Germinal center (tissue), 1 donor: ENCODE measurements at places on chromosomes 12 and 14.

GRCh38 chr12:3366451-3367110 lies 124.4 kb upstream of the PRMT8 start:
- no peak for DNase-seq

DNA sequence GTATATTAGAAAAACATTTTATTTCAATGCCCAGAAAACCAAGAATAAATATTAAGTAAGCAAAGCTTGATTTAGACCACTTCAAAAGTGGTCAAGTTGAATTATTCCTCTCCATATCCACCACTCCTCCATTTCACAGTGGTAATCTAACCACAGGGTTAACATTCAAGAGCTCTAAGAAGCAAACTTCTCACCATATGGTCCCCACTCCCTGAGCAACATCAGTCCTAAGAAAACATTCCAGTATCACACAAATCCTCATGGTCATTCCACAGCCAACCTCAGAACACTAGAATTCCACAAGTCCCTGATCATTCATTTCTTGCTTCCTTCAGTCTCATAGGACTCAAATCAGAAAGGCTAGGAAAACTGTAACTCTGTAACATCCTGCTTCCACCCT lies 47.9 kb downstream of the ST8SIA1 start:
- no peak for DNase-seq

DNA sequence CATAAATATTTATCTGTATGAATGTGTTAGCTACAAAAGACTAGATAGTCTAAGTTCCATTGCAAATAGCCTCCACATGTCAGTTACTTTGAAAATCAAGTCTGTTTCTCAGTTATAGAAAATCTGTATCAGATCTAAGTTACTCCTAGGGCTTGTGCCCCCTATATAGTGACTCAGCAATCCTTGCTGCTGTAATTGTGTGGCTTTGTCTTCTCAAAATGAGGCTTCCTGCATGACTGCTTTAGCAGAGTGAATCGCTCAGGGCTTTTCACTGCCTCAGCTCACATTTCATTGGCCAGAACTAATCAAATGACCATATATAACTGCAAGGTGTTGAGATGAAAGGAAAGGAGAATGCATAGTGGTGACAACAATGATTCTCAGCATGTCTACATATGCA lies 552.2 kb upstream of the STXBP6 start:
- no peak for DNase-seq

- DNase-seq = no peak
These were observed 95.0 kb upstream of the OTX2 start for GRCh38 chr14:56905282-56905681.

- DNase-seq = no peak
These were observed 31.9 kb upstream of the IFNG-AS1 start for GRCh38 chr12:67957383-67957782.

DNA sequence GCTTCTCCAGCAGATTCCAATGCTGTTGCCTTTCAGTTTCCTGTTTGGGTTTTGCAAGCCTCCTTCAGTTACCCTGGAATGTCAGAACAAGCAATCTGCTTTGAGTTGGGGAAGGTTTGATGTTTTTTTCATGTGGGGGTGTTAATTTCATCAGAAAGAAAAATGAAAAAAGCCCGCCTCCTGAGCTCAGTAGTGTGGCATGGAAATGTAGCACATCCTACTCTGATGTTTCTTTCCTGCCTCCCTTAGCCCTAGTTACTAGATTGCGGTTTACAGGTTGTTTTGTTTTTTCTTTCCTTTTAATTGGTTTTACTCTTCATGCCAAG lies 22.6 kb downstream of the IFNG-AS1 start:
- no peak for DNase-seq
